ENCODE measurements at places on chromosomes 1 and 21.

- no peak for DNase-seq
These were observed 6.0 kb upstream of the RGS4 start for GRCh38 chr1:163063143-163063542.

DNA sequence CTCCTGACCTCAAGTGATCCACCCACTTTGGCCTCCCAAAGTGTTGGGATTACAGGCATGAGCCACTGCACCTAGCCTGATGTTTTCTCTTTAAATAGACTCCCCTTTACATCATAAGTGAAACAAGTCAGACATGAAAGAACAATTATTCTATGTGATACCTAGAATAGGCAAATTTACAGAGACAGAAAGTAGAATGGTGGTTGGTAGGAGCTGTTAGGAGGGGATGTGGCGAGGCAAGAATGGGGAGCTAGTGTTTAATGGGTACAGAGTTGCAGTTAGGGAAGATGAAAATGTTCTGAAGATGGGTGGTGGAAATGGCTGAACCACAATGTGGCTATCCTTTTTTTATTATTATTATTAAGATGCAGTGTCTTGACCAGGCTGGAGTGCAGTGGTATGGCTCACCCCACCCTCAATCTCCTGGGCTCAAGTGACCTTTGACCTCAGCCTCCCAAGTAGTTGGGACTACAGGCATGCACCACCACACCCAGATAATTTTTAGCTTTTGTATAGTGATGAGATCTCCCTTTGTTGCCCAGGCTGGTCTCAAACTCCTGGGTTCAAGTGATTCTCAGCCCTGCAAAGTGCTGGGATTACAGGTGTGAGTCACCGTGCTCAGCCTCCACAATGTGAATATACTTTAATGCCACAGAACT lies 28.4 kb downstream of the ELF3 start:
- no peak for DNase-seq

GRCh38 chr1:27403065-27403726 lies 10.8 kb downstream of the GPR3 start:
- no peak for DNase-seq

- no peak for DNase-seq
These were observed 3.6 kb downstream of the KIF2C start for GRCh38 chr1:44743211-44743610.

DNA sequence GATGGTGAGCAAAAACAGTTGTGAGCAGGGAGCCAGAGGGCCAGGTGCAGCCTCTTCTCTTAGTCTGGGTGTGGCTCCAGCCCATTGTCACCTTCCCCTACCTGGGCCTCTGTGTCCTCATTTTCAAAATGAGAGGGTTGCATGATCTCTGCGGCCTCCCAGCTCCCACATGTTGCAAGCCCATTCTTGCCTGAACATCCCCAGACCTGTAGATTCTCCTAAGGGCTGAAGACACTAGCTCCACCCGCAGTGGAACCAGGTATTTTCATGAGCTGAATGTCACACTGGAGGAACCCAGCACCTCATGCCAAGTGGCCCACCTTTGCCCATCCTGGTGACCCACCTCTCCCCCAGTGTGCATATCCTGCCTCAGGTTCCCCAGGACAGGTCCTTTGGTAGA lies 12.3 kb downstream of the IKBKE start:
- DNase-seq = no peak

All from NCI-H460 (cell line).